Stimulated activated naive CD8-positive, alpha-beta T cell treated with anti-CD3 and anti-CD28 coated beads, Interleukin-15, amount 100 ng/mL, for 72 hours (primary cell): ENCODE measurements at places on chromosomes 3 and 15.

DNA sequence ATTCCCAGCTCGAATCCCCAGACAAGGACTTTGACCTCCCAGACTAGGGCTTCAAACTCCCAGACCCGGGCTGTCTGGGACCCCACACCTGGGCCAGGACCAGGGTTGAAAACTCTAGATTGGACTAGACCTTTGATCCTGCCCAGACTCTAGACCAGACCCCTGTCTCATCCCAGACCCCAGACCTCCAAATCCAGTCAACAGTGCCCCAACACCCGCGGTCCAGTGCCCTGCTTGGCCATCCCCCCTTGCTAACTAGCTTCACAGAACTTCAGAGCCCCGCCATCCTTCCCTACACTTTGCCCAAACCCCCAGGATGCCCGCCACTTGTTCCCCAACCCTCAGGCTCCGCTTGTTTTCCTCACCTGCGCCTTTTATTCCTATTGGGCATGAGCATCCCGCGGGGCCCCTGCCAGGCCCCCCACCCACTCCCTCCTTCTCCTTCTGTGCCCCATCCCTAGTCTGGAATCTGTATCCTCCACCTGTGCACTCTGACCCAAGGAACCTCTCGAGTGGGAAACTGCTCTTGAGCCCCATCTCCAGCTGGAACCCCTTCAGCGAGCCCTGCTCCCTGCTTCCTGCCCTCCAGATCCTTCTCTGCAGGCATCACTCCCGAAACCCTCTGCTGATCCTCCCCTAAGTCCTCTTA is 604 bp downstream of the GNAI2 start:
- DNase-seq, result no peak

DNA sequence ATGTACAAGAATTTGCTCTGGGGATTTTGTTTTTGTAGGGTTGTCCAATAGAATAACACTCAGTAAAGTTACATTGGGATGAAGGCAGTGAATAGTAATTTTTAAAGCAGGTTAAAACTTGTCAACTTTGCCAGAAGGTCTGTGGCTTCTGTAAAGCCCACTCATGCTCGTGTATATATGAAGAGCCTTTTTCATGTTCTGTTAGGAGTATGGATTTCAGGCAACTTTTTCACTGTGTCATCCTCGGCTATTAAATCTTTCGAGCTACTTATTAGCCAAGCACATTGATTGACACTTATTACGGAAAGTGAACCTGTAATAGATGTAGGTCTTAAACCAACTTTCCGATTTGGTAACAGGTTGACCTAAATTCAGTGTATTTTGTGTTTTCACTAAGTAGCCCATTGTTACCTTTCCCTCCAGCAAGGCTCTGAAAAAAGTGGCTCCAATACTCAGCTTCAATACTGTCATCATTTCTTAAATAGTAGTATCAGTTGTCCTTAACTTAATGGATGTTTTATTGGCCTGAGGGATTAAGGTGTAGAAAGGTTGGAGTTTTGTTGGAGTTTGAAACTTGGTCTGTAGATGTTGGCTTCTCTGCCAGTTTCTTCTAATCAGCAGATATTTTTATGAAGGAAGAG is 1.7 kb downstream of the PAK2 start:
- no peak for DNase-seq

- no peak for DNase-seq
Observed at GRCh38 chr3:186361246-186361761, 730 bp downstream of the DGKG start.

DNA sequence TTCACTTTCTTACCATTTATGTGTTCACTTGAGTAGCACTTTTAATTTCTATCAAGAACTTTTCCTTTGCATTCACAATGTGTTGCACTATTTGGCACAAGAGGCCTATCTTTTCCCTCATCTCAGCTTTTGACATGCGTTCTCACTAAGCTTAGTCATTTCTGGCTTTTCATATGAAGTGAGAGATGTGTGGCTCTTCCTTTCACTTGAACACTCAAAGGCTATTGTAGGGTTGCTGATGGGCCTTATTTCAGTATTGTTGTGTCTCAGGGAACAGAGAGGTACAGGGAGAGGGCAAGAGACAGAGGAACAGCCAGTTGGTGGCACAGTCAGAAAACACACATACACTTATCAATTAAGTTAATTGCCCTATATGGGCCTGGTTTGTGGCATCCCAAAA is 127.4 kb upstream of the MLF1 start:
- no peak for DNase-seq

DNA sequence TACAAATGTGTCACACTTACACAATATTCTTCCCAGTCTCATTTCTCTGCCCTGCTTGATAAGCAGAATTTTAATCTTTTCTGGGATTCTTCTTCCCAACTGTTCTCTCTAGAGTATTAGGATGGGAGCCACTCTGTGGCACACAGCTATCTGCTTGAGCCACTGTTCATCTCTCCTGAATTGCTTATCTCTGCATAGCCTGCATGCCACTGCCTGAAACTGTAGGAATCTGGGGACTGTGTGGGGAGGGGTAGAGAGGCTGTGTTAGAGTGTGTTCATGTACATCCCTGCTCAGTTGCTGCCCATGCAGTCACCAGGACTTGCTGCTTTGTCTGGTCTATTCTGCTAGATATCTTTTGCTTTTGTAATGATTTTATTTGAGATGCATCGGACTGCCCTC is 2.3 kb upstream of the OR4F6 start:
- DNase-seq, result no peak
